ENCODE measurements at places on chromosomes 7 and 10.

DNA sequence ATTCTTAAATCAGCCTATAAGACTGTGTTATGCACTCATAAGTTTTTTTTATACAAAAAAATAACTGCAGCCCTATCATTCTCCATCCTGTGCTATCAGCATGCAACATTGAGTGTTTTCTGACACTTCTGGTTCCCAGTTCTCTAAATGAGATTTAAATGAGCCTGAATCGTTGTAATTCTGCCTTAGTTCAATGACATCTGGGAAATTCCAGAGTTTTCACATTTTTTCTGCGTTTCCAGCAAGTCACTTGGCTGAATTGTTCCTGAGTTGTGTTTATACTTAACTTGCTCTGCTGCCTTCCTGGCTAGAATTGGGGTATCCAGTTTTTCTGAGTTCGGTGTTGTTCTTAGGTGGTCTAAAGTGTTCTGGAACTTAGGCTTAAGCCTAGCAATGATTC lies 636.1 kb upstream of the FZD8 start:
- no peak for DNase-seq

DNA sequence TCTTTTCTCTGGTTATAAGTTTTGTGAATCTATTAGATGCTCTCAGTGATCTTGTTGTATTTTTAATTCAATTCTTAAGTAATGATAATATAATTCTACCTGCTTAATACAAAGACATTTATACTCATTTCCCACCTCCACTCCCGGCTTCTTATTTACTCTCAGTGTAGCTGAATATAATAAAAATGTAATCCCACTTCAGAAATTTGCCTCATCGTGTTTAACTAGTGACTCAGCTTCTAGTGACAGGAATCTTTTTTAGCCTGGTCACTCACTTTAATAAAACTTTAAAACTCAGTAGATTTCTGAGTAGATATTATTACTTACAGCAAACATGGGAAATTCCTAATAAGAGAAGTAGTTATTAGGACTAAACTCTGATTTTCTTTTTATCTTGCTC lies 1506.2 kb upstream of the LRRTM3 start:
- no peak for DNase-seq

- DNase-seq, result no peak
These were observed 260.3 kb upstream of the FERD3L start for GRCh38 chr7:19405541-19405940.

GRCh38 chr10:24344695-24345463 lies 135.9 kb downstream of the KIAA1217 start:
- no peak for DNase-seq

GRCh38 chr10:62719061-62719460 lies 85.5 kb upstream of the ADO start:
- DNase-seq, result no peak

DNA sequence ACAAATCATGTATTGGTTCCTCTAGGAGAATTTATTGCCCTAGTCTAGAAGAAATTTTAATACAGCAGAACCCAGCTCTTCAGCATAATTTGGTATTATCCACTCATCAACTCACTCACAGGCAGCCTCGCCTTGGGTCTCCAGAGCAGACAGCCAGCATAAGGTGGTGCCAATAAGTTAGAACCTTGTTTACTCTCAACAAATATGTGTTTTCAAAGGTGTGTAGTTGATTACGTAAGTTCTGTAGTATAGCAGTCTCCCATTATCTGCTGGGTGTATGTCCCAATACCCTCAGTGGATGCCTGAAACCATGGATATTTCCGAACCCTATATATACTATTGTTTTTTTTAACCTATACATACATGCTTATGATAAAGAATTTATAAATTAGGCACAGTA lies 522.5 kb upstream of the LRRN3 start:
- no peak for DNase-seq

Measured in T1000 (cell line).